ENCODE measurements at places on chromosomes 4 and X. TPM values are rescaled to one million over a fixed set of nuclear protein-coding genes. Genes with fewer than 3 reads are reported as not detected.
A peak's percentile ranks its signal among the peaks of the same experiment; 100 is the strongest.

FAAH2 gene
- not detected for total RNA-seq

SPANXA1 gene
- total RNA-seq: not detected

NDP gene
- not detected for total RNA-seq

PAGE4 gene
- not detected for total RNA-seq

SPCS3 gene
- 224 TPM for total RNA-seq

MTMR8 gene
- total RNA-seq: 7.9 TPM

NPY5R gene
- total RNA-seq: not detected

GAGE2A gene
- not detected for total RNA-seq

DNA sequence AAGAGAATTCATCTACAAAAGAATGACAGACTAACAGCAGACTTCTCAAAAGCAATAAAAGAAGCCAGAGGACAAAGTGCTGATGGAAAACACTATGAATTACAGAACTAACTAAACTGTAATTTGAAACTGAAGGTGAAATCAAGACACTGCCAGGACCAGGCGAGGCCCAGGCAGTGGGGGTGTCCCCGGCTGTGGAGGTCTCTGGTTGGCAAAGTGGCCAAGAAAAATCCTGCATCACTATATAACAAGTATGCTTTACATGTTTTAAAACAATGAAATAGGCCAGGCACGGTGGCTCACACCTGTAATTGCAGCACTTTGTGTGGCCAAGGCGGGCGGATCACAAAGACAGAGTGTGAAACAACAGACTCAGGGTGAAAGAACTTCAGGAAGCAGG is 32.9 kb downstream of the CHM start:
- H3K27ac ChIP-seq: no peak overlapping the region
- no peak overlapping the region for H3K4me3 ChIP-seq
- H3K36me3 ChIP-seq: no peaks in the 10 kb centered on the region
- no peaks in the 10 kb centered on the region for H3K27me3 ChIP-seq
- no peaks in the 10 kb centered on the region for H3K4me1 ChIP-seq

DNA sequence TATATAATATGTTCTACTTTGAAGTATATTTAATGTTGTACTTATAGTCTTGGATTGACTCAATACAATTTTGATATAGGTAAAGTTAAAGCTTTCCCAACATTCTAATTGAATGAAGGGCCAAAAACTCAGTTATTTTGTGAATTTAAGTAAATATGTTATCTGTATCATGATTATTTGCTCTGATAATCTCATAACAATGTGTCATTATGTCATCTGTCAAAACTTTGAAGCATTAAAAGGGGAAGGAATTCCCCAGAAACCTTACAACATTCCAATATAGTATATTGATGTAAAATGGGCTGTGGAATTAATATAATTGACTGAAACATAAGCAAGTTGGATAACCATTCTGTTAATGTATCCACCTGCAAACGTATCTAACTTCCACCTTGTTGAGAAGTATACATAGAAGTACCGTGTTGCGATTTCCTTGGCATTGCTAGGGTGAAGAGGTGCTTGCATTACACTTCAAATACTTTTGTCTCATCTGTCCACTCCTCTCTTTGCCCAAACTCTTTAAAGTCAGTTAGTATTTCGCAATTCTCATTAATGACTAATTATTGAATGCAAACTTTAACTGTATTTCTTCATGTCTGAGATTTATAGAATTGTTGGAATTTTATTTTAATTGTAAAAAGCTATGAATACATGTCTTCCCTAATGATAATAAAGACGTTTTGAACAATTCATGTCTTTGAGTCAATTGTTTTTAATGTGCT is 1982.1 kb upstream of the ADGRL3 start:
- H3K4me1 ChIP-seq: no peaks in the 10 kb centered on the region
- H3K4me3 ChIP-seq: no peak overlapping the region
- no peaks in the 10 kb centered on the region for H3K27me3 ChIP-seq
- H3K36me3 ChIP-seq: no peaks in the 10 kb centered on the region
- no peak overlapping the region for H3K27ac ChIP-seq
- DNase-seq: no peak

GRCh38 chr4:2226261-2226660 is 15.7 kb downstream of the HAUS3 start:
- peaks cover 26% of the 10 kb centered on the region for H3K36me3 ChIP-seq
- H3K4me3 ChIP-seq: no peak overlapping the region
- DNase-seq: no peak
- H3K27ac ChIP-seq: no peak overlapping the region
- H3K4me1 ChIP-seq: no peaks in the 10 kb centered on the region
- H3K27me3 ChIP-seq: no peaks in the 10 kb centered on the region

- no peak overlapping the region for H3K4me3 ChIP-seq
- no peaks in the 10 kb centered on the region for H3K27me3 ChIP-seq
- DNase-seq: no peak
- no peaks in the 10 kb centered on the region for H3K36me3 ChIP-seq
Observed at GRCh38 chr4:83989835-83990234, 453.9 kb downstream of the GPAT3 start.

DNA sequence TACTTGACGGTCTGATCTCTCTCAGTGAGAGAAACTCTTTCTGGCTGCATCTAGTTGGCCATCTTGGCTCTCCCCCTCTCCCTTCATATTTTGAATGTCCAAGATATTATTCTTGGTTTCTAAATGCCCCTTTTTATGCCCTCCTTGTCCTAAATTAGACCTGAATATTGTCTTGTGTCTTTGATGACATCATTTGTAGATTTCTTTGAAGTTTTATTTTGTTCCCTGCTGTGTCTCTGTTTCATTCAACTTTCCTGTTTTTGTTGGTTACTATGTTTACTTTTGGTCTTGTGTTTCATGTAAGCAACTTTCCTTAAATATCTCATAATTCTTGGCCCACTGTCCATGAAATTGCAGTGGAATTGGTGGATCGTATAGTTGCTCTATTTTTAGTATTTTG is 46.1 kb upstream of the PASD1 start:
- no peaks in the 10 kb centered on the region for H3K4me1 ChIP-seq
- H3K4me3 ChIP-seq: no peak overlapping the region
- H3K27ac ChIP-seq: no peak overlapping the region

- H3K4me1 ChIP-seq: no peaks in the 10 kb centered on the region
- H3K4me3 ChIP-seq: no peak overlapping the region
- no peaks in the 10 kb centered on the region for H3K36me3 ChIP-seq
Observed at GRCh38 chrX:8960957-8961468, 72.9 kb downstream of the FAM9B start.

- no peak overlapping the region for H3K4me3 ChIP-seq
- no peaks in the 10 kb centered on the region for H3K27me3 ChIP-seq
- peaks cover 13% of the 10 kb centered on the region for H3K36me3 ChIP-seq
- DNase-seq: peak; percentile 11
- H3K4me1 ChIP-seq: peaks cover 39% of the 10 kb centered on the region
Observed at GRCh38 chr4:119233750-119234149, 21.2 kb downstream of the USP53 start.

- H3K4me1 ChIP-seq: no peaks in the 10 kb centered on the region
- H3K27ac ChIP-seq: no peak overlapping the region
- H3K4me3 ChIP-seq: no peak overlapping the region
- no peaks in the 10 kb centered on the region for H3K27me3 ChIP-seq
- DNase-seq: no peak
Observed at GRCh38 chrX:100685997-100686305, 42.0 kb downstream of the SRPX2 start.

GRCh38 chr4:3823496-3824341 is 57.5 kb downstream of the ADRA2C start:
- H3K4me1 ChIP-seq: peaks cover 16% of the 10 kb centered on the region
- no peak overlapping the region for H3K4me3 ChIP-seq
- peaks cover 16% of the 10 kb centered on the region for H3K27me3 ChIP-seq
- H3K27ac ChIP-seq: no peak overlapping the region

DNA sequence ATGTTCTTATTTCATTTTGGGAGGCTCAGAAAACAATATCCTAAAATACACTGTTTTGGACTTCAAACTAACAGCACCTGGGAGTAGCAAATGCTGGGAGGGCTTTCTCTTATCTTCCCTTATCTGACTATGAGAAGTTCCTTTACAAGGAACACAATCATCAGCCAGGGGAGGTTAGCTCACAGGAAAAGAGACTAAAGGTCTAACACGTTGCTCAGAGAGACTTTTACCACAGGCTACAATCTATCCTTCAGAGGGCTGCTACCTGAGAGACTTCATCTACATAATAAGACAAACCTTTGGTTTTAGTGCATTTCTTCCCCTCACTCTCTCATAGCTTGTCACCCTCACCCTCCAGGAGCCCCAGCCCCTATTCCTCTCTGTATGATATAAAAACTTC is 35.8 kb downstream of the MEPE start:
- H3K36me3 ChIP-seq: no peaks in the 10 kb centered on the region
- DNase-seq: no peak
- H3K27ac ChIP-seq: no peak overlapping the region
- H3K27me3 ChIP-seq: no peaks in the 10 kb centered on the region
- no peak overlapping the region for H3K4me3 ChIP-seq
- H3K4me1 ChIP-seq: peaks cover 12% of the 10 kb centered on the region

- H3K4me3 ChIP-seq: no peak overlapping the region
- no peaks in the 10 kb centered on the region for H3K27me3 ChIP-seq
- H3K4me1 ChIP-seq: no peaks in the 10 kb centered on the region
- no peak for DNase-seq
Observed at GRCh38 chr4:53752124-53752523, 160.8 kb upstream of the LNX1 start.

DNA sequence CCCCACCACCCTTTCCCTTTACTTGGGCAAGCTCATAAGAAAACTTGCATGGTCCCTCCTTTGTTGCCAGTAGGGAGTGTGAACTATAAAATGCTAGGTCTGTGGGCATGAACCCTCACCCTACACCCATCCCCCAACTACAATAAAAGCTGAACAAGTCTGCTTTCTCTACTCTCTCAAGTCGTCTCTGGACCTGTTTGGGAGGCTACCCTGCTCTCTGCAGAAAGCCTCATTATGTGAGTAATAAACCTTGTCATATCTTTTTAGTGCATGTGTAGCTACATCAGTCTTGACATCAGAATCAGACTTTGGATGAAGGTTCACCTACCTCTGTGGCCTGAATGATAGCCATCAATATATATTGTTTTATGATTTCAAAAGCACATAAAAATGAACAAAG is 155.4 kb upstream of the FAM241A start:
- no peaks in the 10 kb centered on the region for H3K4me1 ChIP-seq
- H3K27me3 ChIP-seq: no peaks in the 10 kb centered on the region

DNA sequence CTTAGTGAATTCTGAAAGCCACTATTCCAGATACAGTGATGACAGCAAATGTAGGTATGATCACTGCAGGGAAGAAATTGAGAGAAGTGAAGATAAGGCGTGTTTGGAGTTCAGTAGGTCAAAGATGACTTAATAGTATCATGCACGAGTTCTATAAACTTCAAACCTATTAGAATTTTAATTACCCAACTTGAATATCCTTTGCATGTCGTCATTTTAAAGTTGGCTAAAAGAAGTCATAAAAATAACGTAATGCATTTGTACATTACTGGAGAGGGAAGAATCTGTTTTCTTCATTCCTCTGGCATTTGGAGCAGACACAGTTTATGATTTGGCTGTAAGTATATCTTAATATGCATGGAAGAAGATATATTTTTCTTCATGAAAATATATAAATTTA is 68.6 kb upstream of the MXRA5 start:
- no peaks in the 10 kb centered on the region for H3K27me3 ChIP-seq
- H3K4me3 ChIP-seq: no peak overlapping the region
- DNase-seq: no peak
- no peak overlapping the region for H3K27ac ChIP-seq
- no peaks in the 10 kb centered on the region for H3K4me1 ChIP-seq
- H3K36me3 ChIP-seq: no peaks in the 10 kb centered on the region

- H3K36me3 ChIP-seq: no peaks in the 10 kb centered on the region
- no peaks in the 10 kb centered on the region for H3K27me3 ChIP-seq
- H3K4me1 ChIP-seq: no peaks in the 10 kb centered on the region
- DNase-seq: no peak
- H3K27ac ChIP-seq: no peak overlapping the region
- H3K4me3 ChIP-seq: no peak overlapping the region
Observed at GRCh38 chr4:91089178-91089577, 962.0 kb downstream of the CCSER1 start.

DNA sequence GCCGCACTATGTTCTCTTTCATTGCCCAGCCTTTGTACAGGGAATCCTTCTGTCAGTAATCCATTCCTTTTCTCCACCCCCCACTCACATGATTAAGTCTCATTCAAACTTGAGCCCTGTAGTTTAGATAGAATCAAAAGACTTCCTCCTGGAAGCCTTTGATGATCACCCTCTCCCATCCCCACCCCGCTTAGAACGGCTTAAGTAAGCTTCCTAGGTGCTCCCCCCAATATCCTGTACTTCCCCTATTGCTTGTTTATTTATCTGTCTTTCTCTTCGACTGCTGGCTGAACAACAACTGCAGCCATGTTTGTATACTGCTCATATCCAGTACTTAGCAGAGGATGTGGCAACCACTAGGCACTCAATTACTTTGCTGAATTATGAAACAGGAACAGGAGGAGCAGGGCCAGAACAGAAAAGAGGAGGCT is 38.5 kb upstream of the GPC3 start:
- H3K27ac ChIP-seq: no peak overlapping the region
- DNase-seq: no peak
- no peak overlapping the region for H3K4me3 ChIP-seq
- peaks cover 13% of the 10 kb centered on the region for H3K27me3 ChIP-seq

DNA sequence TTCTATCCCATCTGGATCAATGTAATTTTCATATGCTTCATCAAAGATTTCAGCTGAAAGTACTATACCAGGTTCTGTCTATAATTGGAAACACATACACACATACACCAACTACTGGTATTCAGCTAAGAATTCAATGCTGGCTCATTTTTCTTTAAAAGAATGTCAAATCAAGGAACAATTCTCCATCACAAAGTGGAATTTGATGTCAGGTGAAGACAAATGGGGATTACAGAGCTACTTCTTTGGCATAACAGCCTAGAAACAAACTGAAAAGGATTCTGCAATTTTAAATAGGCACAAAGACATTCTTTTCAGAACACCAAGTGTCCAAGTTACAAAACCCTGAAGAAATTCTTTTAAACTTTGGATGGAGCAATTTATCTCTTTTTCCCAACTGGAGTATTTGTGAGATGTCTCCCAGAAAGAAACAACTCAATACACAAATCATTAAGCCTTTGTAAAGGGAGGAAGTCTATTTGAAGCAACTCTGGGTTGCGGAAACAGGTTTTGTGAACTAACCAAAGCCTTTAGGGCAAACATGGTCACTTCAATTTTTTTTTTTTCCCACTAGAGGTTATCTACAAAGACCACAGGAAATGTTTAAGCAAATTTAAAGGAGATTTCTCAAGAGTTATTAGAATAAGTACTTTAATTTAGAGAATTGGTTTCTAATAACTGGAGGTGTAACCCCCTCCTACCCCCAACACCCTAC is 1.9 kb upstream of the FAM9C start:
- no peaks in the 10 kb centered on the region for H3K36me3 ChIP-seq
- H3K27me3 ChIP-seq: no peaks in the 10 kb centered on the region
- H3K27ac ChIP-seq: no peak overlapping the region
- DNase-seq: no peak
- H3K4me3 ChIP-seq: no peak overlapping the region

- H3K4me1 ChIP-seq: no peaks in the 10 kb centered on the region
- no peak for DNase-seq
- H3K36me3 ChIP-seq: peaks cover 4% of the 10 kb centered on the region
- no peak overlapping the region for H3K4me3 ChIP-seq
Observed at GRCh38 chrX:21885568-21885967, 29.8 kb downstream of the YY2 start.

- no peak overlapping the region for H3K4me3 ChIP-seq
- no peaks in the 10 kb centered on the region for H3K4me1 ChIP-seq
- H3K36me3 ChIP-seq: no peaks in the 10 kb centered on the region
- H3K27me3 ChIP-seq: no peaks in the 10 kb centered on the region
Observed at GRCh38 chrX:76517544-76517943, 90.0 kb downstream of the MAGEE1 start.

GRCh38 chr4:38958453-38959190 is 73.6 kb downstream of the TMEM156 start:
- peaks cover 9% of the 10 kb centered on the region for H3K4me1 ChIP-seq
- H3K36me3 ChIP-seq: no peaks in the 10 kb centered on the region
- no peak overlapping the region for H3K27ac ChIP-seq
- no peak overlapping the region for H3K4me3 ChIP-seq
- peak; percentile 63 for DNase-seq
